ENCODE measurements at places on chromosomes 3 and 15. TPM values are rescaled to one million over a fixed set of nuclear protein-coding genes. Genes with fewer than 3 reads are reported as not detected.

Gene MEX3B
- 22.5 TPM for polyA plus RNA-seq

DNA sequence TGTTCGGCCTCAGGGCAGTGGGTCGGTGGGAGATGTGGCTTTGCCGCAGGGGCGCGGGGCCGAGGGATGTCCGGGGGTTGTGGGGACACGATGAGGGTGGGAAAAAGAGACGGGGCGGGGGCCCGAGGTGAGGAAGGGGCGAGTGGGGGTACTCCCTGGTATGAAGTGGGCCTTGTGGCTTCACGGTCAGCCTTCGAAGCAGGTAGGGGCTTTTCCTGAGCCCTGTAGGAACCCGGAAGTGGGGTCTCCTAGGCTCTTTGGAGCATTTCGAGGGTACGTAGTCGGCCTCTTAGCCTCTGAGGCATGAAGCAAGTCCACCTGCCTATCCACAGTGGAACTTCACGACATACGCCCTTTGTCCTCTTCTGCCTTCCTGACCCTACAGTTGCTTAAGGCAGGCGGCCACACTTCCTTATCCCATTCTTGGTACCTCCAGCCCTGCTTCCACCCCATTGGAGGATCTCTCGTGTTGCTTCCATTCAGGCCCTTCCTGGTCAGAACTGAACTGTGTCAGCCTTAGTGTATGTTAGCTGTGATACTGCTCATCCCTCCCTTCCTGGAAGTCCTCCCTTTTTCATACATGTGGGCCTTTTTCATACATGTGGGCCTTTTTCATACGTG, 389 bp downstream of the ARPC4 start:
- no peak for DNase-seq

GRCh38 chr3:43185274-43185982, 79.5 kb upstream of the POMGNT2 start:
- DNase-seq = no peak

GRCh38 chr15:77538027-77538451, 94.7 kb downstream of the LINGO1 start:
- no peak for DNase-seq

DNA sequence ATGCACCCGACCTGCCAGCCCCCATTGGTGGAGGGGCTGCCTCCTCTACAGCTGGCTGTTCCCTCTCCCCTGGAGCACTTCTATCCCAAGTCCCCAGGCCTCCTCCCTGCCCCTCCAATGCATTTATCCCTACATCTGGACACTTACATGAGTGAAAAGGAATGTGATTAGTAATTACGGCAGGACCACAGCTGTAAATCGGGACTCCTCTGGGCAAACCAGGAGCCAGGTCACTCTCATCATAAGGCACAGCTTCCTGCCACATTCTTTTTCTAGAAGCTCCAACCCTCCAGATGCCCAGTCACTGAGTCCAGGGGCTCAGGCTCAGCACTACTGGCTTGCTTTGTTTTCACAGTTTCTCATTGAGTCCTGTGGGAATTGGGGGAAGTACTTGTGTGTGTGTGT, 54.3 kb downstream of the IL20RB start:
- DNase-seq = no peak

DNA sequence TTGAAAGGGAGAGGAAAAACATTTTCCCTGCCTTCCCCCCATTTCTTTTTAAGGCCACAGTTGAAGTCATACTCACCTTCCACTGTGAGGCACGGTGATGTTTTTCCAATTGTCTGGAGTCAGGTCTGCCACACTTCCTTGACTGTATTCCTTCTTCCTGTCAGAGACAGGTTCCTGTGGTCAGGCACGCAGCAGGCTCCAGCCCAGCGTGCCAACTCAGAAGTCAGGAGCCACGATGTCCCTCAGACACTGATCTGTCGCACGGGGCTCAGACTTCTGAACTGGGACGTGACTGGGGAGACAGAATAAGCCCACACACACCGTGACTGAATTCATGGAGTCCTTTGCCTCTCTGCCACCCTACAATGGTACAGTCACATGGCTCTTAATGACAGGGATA, 41.2 kb upstream of the ADAMTS9 start:
- DNase-seq = no peak

Gene RPP25
- 3.0 TPM for polyA plus RNA-seq

DNA sequence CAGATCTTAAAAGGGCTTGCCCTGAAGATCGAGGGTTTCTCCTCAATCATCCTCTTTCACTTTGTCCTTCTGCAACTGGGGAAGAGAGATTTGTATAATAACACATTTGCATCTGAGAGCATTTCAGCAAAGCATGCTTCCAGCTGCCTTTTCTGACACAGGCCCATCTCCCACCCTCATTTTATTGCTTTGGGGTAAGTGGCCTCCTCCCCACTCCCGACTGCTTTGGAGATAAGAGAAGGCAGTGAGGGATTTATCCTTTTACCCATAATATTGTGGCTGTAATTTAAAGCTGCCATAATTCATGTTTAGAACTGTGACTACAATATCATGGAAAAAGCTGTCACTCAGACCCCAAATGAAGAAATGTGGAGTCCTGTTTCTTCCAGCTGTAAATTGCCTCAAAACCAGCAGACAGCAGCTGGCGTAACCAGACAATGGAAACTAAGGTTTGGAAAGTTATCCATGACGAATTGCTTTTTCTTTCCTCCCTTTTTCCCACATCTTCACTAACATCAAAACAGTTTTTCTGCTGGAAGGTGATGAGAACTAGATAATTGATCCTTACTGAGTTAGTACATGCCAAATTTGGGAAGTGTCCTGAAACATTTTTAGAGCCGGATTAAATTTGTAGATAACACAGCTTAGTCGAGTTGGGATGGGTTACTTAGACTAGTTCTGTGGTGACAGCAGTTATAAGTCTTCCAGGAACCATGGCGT, 104.2 kb upstream of the PFN2 start:
- DNase-seq = no peak

Gene P2RY13
- 1.2 TPM for polyA plus RNA-seq

Gene CLPX
- 73.8 TPM for polyA plus RNA-seq

DNA sequence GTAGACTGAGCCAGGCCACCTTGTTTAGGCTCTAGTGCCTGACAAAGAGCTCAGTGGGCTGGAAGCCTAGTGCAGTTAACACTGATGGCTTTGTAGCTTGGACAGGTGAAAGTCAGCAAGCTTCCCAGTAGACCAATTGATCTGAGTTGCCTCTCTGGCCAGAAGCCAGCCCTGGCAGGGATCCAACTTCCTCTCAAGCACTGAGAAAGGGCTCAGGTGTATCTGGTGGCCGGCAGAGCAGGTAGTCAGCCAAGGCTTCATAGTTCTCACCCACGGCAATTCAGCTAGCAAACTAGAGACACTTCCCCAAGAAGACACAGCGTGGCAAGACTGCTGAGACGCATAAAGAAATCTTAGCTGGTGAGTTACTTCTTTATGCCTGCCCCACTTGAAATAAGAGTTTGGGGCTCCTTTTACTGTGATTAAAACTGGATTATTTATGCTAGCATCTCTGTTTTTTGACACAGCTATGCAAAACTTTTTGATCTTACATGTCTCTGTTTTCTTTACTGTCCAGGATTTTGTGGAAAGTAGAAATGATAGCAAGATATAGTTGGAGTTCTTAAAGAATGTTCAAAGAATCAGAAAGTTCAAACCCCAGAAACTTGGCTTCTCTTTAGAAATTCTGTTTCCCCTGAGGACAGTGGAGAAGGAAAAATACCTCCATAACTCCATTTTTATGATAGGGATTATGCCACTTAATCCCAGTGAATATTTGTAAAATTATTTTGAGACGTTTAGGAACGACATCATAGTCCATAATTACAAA, 8.4 kb upstream of the CA12 start:
- DNase-seq = no peak

Gene CATSPER2
- 5.8 TPM for polyA plus RNA-seq

Gene HCLS1
- 8.3 TPM for polyA plus RNA-seq

DNA sequence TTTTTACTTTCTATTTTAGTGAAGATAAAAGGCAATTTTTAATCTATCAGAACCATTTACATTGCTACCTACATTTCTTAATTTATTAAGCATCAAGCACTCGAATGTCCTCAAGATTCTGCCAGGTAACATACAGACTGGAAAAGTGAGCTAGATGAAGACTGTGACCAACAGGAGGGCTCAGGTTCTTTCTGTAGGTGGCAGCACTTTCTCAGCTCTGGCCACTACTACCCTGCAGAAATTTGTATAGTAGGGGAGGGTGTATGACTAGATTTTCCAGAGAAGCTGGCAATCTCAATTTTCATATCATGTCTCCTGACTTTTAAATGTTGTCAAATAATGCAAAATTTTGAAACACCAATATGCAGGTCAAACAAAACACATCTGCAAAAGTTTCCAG, 165.0 kb upstream of the SUCLG2 start:
- no peak for DNase-seq
